Right lung (tissue), 10 donors: ENCODE measurements at places on chromosomes 2 and 18. TPM values are rescaled to one million over a fixed set of nuclear protein-coding genes. Genes with fewer than 3 reads are reported as not detected.

GRCh38 chr2:147665105-147665504 lies 179.7 kb upstream of the ACVR2A start:
- no peak for DNase-seq

DNA sequence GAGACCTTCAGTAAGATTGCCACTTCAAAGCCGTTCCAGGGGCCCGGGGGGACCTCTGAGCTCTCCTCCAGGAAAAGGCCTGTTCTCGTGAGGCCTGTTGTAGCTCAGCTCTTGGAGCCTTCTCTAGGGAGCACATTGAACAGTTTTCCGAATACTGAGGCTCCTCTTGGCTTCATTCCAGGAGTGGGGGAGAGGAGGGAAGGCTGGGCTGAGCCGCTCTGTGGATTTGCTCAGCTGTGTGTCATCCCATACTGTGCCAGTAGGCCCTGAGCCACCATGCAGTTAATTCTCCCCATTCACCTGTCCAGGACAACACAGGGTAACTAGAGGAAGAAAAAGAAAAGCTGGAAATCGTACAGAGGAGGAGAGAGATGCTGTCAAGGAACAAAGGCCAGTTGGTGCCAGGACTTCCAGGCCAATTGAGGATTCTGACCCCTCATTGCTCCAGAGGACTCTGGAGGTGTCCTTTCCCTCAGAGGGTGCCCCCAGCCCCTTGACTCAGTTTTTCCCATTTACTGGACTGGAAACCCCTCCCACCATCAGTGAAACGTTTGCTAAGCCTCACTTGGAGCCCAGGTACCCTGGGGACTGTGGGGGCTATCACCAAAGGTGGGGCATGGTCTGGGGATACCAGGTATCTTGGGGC lies 41.4 kb downstream of the HS1BP3 start:
- DNase-seq, result no peak

DNA sequence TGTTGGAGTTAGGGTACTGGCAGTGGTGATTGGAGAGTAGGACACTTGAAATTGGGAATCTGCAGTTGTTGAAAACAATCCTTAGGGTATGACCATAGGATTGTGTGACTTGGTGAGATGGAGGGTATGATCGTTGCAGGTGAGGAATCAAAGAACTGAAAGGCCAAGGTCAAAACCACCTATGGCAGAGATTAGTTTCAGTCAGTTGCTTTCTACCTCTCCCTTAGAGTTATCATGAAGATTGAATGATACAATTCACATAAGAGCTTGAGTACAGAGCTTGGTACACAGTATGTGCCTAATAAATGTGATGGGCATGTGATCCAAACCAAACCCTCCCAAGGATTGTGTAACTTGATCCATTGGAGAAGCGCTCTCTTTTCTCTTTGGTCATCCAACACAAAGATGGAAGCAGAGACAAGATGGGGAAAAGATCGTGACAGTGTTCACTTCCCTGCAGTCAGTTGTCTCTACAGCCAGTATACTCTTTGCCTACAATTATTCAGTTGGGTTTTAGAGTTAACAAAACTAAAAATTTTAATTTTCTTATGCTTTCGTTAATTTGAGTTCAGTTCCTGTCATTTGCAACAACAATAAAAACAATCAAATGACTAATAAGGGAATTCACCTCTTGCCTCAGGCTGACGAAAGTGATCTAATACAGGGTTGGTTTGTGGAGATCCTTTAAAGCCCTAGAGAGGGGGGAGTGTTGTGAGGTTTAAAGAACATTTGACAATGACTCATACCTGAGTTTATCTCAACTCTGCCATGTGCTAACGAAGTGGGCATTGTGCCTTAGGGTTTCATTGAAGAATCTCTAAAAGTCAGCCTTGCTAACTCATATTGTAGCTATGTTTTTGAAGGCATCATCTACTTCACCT lies 14.8 kb upstream of the SMAD2 start:
- DNase-seq, result no peak

DNA sequence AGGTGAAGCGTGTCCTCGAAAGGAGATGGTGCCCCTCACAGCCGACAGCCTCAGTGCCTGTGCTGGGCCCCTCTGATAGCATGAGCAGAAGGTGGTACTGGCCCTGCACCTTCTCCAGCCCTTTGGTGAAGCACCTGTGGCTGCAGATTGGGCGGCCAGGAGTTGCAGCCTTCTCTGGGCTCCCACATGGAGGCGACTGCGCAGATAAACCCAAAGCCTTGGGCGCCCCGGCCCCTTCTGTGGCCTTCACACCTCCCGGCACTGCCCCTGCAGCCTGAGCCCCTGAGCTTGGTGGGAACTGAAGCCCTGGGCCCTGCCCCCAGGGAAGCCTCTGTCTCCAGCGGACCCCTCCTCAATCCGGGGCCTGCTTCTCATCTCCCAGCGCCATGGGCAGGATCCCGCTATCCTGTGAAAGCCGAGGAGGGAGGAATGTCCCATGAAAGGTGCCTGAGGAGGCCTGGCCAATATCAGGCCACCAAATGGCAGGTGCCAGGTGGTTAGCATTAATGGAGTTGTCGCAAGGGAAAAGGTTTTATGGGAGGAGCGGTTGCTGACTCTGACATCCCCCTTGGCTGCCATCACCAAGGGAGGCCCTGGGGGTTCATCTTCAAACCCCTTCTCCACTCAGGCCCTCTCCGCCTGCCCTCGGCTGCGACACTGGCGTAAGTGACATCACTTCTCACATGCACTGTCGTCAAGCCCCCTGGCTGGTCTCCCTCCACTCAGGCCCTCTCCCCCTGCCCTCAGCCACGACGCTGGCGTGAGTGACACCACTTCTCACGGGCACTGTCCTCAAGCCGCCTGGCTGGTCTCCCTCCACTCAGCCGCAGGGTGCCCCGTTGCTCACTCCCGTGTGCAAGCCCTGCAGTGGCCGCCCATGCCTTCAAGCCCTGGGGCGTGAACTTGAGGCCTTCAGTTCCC lies 62.4 kb downstream of the DDX1 start:
- DNase-seq, result no peak

GRCh38 chr18:66838340-66838987 lies 234.6 kb upstream of the CDH19 start:
- DNase-seq, result no peak

DNA sequence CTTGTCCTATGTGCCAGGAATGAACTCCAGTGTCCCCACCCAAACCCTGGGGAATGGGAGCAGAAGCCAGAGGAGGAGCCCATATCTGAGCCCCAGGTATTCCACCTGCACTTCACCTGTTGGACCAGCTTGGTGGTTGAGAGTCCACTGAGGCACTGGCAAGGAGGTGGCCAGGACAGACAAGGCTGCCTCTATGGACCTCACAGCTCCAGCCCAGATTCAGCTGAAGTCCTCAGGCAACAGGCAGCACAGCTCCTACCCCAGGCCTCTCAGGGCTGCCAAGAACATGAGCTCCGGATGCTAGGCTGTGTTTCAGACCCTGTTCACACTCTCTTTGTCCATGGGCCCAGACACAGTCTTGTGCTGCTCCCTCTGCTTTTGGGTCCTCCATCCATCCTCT lies 2.9 kb upstream of the IL1F10 start:
- DNase-seq, result no peak

DNA sequence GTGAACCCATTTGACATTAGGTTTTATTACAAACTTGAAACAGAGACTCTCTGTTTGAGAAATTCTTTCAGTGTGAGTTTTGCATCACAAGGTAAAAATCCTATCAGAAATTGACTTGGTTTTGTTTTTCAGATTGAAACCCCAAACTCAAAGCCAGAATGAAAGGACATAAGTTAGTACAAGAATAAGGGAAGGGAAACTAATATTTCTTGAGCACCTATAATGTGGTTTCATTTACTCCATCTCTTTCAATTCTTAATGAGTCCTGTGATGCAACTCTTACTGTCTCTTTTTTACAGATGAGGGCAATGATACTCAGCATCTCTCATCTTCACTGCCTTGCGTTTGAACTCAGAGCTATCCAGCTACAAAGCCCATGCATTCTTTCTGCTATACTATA lies 210.0 kb upstream of the SIX3 start:
- no peak for DNase-seq

GRCh38 chr2:164877169-164877568 lies 35.5 kb upstream of the COBLL1 start:
- no peak for DNase-seq

DNA sequence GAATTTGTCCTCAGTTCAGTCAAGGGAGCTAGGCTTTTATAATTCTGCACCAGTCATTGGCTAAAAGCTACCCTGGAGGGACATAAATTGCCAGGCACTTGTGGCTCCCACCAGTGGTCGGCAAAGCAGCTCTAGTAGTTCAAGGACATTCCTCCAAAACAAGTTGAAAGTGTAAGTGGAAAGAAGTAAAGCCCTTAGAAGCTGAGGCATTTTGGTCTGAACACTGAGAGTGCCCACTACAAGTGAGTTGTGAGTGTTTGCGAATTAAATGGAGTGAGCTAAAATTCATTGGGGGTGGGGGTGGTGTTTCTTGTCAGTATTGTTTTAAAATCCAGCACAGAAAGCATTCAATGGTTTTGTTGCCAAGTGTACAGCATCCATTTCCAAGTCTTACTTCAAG lies 879.9 kb upstream of the CDH2 start:
- peak; percentile 15 for DNase-seq

DNA sequence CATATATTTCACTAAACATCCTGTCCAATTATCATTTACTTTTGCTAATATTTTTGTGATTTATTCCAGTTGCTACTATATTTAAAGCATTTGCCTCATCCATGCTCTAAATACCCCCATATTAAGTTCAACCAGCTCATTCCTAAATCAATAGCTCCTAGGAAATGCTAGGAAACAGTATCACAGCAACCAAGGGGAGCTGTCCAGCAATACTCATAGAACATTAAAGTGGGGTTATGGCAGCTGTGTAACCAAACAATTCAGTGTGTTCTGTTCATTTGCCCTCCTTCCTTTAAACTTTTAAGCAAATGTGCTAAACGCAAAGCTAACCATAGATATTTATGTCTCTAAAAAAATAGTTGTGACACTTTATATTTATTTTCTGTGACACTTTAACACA lies 41.1 kb downstream of the ACVR1C start:
- DNase-seq, result no peak

GRCh38 chr2:85900366-85900765 lies 11.6 kb upstream of the ST3GAL5 start:
- no peak for DNase-seq

GRCh38 chr2:127174136-127174535 lies 46.0 kb downstream of the CYP27C1 start:
- DNase-seq, result no peak

DNA sequence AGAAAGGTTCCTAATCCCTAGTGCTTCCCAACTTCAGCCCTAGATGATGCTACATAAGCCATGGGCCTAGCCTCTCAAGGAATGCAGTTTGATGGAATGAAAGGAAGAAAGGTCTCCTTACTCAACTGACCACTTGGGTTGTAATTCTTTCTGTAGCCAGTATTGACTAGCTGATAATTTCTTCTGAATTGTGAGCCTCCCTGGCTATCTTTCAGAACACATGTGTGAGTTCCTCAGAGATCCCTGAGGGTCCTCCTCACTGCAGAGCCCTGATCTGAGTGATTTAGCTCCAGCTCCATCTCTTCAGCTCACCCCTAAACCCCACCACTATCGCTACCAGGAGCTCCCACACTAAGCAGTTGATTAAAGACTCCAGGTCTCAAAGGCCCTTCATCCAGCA lies 31.5 kb downstream of the CFAP210 start:
- no peak for DNase-seq

- DNase-seq, result no peak
Observed at GRCh38 chr18:10400534-10401307, 53.7 kb upstream of the APCDD1 start.

DNA sequence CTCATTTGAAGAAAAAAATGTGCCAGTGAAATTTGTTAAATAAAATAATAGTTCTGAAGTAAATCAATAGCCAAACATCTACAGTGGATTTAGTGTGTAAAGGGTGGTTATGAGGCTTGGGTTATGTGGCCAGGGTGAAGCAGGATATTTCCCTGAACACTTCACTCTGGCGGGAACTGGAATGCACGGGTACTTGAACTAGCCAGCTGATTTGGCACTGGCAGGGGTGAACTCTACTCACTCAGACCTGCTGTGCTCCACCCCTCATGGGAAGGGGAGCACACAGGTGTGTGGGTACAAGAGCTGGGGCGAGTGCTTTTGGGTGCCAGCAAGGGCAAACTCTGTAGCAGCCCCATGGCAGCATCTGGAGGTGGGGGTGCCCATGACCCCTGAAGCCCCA lies 278.2 kb downstream of the CALCRL start:
- no peak for DNase-seq

GRCh38 chr18:51255693-51256092 lies 58.2 kb upstream of the MEX3C start:
- DNase-seq, result no peak

GRCh38 chr18:26956863-26957262 lies 91.4 kb upstream of the AQP4 start:
- no peak for DNase-seq

DNA sequence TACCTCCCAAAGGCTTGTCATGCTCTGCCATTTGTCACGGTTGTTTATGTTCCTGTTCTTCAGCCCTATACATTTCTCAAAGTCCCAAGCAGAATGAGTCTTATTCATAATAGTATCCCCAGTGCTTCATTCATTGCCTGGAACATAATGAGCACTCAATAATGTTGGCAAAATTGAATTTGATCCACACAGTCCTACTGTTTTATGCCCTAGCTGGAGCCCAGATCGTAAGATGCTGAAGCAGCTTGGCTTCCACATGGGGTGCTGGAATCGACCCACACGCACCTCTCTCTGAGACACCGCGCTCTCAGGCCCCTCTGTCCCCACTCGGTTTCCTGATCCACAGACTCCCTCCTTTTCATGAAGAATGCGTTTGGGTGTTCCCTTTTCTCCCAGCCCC lies 245.5 kb downstream of the MYT1L start:
- no peak for DNase-seq

- DNase-seq, result peak; percentile 23
Observed at GRCh38 chr18:9712611-9713010, 4.5 kb downstream of the RAB31 start.

STON1 gene
- polyA plus RNA-seq, result 23.0 TPM

SLC16A14 gene
- polyA plus RNA-seq, result 15.4 TPM

PLEKHB2 gene
- 38.2 TPM for polyA plus RNA-seq

RBMS1 gene
- 114 TPM for polyA plus RNA-seq

ARHGAP15 gene
- polyA plus RNA-seq, result 49.7 TPM

CCBE1 gene
- polyA plus RNA-seq, result 75.0 TPM

PRPF40A gene
- polyA plus RNA-seq, result 131 TPM

PCARE gene
- polyA plus RNA-seq, result not detected
